ENCODE measurements at places on chromosomes 1 and 21.

DNA sequence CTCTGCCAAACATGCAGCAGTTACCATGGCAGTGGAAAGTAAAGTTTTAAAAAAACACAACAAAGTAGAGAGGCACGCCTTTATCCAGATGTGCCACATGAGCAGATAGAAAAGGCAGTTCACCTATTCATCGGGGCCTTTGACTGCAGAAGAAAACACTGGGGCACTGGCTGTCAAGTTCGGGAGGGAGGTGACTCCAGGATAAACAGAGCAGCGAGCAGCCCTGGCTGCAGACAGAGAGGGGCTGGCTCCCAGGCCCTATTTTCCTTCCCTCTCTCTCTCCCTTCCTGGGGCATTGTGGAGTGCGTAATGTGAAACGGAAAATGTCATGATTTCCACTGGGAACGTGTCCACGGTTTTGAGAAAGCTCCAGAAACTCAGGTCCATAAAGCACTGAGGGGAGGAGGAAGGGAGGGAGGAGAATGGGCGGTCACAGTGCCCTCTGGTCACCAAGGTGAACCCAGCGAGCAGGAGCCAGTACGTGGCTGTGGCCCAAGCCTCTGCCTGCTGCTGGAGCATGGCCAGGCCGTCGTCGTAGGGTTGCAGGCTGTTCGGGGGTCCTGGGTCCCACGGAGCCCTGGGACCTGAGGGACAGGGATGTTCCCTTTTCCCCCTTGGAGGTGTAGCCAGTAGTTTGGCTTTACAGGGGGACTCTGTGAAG is 114.7 kb upstream of the IRF2BP2 start:
- peak; percentile 99 for DNase-seq

GRCh38 chr1:87074001-87074795 is 159.8 kb downstream of the HS2ST1 start:
- DNase-seq: no peak

GRCh38 chr1:32068957-32069588 is 3.7 kb upstream of the TMEM39B start:
- no peak for DNase-seq

- peak; percentile 36 for DNase-seq
Observed at GRCh38 chr1:83931658-83932253, 67.2 kb downstream of the TTLL7 start.

DNA sequence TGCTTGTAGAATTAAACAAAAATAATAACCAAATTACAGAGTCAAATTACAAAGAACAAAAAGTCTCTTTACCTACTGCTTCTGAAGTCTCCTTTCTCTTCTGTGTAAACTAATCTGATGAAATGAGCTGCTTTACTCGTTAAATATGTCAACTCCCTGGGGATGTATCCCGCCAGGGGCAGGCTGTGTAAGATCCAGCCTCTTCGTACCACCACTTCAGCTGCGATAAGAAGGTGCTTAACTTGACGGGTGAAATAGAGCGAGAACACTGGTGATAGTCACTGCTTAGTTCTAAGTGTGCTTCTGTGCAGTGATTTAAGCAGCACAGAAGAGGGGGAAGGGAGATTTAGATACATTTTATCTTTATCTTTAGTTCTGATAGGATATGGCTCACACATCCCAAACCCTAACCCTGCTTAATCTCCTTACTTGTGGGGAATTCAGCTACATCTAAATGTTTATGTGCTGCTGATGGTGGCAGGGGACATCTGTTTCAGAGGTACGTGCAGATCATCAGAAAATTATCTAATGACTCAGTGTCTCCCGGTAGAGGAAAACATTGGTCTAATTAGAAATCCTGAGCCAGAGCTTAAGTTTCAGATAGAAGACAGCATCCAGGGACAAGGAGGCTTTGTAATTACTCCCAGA is 46.0 kb downstream of the RHOU start:
- DNase-seq: peak; percentile 23

GRCh38 chr1:171718216-171718615 is 23.6 kb downstream of the VAMP4 start:
- DNase-seq: no peak

- DNase-seq: no peak
Observed at GRCh38 chr1:233707153-233707879, 93.4 kb downstream of the KCNK1 start.

GRCh38 chr1:147664206-147664605 is 6.1 kb downstream of the ACP6 start:
- DNase-seq: no peak

DNA sequence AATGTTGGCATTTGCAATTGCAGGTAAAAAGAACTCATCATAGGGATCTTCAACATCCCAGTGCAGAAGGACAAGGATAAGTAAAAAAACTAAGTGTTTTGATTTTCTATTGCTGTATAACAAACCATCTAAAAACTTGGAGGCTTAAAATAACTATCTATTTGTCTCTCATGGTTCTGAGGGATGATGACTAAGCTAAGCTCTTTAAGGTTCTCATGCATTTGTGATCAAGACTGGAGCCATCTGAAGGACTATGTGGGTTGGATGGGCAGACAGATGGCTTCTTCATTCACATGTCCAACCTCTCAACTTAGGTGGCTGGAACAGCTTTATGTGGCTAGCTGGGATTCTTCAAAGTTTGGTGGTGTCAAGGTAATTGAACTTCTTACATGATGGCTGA is 51.5 kb downstream of the RPL5 start:
- no peak for DNase-seq

- DNase-seq: no peak
Observed at GRCh38 chr1:154431586-154432373, 26.6 kb downstream of the IL6R start.

DNA sequence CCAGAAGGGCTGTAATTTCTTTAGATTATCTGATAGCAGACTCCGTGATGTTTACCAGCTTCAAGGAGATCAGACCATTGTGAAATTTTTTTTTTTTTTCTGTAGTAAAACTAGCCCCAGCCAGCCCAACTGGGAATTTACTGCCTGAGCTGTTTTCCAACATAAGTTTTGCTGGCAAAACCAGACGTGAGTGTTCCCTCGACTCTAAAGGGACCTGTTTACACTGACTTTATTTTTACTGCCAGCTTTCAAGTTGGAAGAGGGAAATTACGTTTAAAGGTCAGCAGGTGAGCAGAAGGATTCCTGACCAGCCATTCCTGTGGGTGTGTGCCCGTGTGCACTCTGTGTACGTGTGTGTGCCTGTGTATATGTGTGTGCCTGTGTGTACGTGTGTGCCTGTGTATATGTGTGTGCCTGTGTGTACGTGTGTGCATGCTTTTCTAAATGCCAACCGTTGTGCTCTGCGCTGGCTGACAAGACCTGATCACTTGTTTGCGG is 374 bp downstream of the MAB21L3 start:
- peak; percentile 21 for DNase-seq

- peak; percentile 48 for DNase-seq
Observed at GRCh38 chr1:219385787-219386427, 212.2 kb downstream of the LYPLAL1 start.

DNA sequence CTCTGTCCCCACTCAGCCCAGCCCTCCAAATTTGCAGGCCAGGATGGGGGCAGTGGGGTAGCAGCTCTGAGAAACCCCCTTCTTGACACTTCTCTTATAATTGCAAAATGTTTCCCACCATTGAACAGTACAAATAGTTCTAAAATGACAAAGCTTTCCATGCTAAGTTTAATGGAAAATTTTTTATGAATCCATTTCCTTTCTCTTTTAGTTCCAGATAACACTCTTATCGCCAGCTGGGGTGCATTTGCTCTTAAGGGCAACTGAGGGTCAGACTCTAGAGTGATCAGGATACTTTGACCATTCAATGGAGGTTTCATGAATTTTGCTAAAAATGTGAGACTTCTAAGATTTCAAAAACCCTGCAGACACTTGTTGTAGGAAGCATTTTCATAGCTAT is 29.9 kb downstream of the PIK3C2B start:
- DNase-seq: no peak

- DNase-seq: no peak
Observed at GRCh38 chr1:27755865-27756264, 17.2 kb upstream of the STX12 start.

DNA sequence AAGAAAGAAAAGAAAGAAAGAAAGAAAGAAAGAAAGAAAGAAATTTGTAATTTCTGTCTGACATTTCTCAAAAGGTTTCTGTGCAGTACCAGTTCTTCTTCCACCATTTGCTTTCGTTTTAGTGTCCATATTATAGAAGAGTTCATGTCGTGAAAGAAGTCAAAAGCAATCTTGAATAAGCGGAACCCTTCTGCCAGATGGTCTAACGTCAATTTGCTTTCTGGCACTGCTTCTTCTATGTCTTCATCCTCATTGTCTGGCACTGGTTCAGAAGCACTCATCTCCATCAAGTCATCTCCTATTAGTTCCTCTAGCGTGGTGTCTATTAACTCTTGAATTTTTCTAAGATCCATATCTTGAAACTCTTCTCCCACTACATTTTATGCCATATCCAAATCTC is 170.0 kb upstream of the KCTD3 start:
- DNase-seq: no peak

Data from NCI-H748 treated with DMSO at 0.1 percent for 48 hours (cell line).